ENCODE measurements at places on chromosomes 5 and 9.
A peak's percentile ranks its signal among the peaks of the same experiment; 100 is the strongest.

DNA sequence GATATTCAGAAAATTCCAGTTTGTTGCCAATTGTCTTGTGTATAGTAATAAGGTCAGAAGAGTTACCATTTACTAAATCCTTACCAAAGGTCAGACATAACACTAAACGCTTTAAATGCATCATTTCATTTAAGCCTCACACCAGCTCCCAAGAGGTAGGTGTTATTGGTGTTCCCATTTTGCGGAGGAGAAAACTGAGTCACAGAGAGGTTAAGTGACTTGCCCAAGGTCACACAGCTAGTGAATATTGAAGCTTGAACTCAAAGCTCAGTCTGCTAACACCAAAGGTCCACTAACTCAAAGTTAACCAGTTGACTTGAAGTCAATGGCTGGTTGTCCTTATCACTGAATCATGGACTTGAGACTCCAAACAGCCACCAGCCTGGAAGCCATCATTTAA, 40.8 kb upstream of the NTNG2 start:
- no peak for DNase-seq

DNA sequence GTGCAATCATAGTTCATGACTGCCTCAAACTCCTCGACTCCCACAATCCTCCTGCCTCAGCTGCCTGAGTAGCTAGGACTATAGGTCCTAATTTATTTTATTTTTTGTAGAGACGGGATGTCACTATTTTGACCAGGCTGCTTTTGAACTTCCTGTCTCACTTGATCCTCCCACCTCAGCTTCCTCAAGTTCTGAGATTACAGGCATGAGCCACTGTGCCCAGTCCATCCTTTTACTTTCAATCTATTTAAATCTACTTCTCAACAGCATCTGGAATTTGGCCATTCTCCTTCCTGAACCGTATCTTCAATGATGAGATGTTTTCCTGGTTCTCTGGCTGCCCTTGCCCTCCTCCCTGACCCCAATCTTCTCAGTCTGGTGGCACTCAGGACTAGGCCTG, 12.2 kb upstream of the GRIN1 start:
- no peak for DNase-seq

- DNase-seq: no peak
These were observed 67.9 kb downstream of the IQGAP2 start for GRCh38 chr5:76470976-76471375.

DNA sequence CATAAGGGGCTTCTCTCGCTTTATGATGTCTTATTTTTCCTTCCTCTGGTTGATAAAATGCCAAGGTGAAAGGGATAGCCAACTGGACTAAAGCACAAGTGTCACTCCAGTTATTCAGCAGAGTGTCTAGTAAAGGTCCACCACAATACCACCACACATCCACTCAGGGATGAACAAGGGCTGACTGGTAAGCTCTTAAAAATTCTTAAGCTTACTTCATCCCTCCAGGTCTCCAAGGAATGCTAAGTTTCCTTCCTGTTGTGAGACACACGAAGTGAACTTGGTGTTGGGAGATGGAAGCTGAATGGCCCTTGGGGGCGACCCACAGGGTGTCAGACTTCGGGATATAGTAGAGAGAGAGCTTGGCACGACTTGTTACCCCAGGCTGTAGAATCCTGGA, 3.2 kb upstream of the HMGCS1 start:
- DNase-seq: no peak

GRCh38 chr5:132873119-132873929, at the start of gene LEAP2:
Gene LEAP2, plus strand, starts transcription at chr5:132873668. Its CDS starts 27 bp downstream, at chr5:132873695.
- DNase-seq: no peak

GRCh38 chr9:111965566-111966019, 69.0 kb downstream of the UGCG start:
- DNase-seq: no peak

GRCh38 chr5:133873449-133873848, 95.0 kb downstream of the C5orf15 start:
- DNase-seq: no peak

DNA sequence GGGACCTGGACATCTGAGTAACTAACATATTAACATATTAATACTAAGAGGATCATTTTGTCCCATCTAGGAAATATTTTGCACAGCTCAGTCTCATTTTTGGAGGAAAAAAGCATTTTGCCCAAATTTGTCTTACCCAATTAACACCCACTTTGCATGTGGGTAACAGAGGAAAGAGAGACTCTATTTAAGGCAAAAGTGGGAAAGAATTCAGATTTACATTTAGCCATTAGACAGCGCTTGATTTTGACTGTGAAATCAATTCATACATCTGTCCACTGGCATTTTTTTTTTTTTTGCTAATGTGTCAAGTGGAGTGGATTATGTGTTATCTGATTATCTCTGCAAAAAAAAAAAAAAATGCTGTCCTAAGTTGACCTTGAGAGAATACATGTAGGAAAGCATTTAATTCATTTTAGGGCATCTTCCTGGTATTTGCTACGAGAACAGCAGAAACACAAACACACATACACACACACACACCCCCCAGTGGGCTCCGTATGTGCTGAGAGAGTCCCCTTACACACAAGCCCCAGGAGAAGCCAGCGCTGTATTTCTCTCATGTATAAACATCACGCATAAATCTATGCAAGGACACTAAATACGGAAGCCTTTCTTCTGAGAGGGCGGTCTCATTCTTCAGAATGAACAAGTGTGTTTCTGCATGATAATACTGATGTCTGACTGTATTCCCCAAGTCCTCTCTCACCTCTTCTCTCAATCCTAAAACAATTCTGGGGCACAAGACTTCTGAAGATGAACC, 202.0 kb upstream of the KLF9 start:
- no peak for DNase-seq

DNA sequence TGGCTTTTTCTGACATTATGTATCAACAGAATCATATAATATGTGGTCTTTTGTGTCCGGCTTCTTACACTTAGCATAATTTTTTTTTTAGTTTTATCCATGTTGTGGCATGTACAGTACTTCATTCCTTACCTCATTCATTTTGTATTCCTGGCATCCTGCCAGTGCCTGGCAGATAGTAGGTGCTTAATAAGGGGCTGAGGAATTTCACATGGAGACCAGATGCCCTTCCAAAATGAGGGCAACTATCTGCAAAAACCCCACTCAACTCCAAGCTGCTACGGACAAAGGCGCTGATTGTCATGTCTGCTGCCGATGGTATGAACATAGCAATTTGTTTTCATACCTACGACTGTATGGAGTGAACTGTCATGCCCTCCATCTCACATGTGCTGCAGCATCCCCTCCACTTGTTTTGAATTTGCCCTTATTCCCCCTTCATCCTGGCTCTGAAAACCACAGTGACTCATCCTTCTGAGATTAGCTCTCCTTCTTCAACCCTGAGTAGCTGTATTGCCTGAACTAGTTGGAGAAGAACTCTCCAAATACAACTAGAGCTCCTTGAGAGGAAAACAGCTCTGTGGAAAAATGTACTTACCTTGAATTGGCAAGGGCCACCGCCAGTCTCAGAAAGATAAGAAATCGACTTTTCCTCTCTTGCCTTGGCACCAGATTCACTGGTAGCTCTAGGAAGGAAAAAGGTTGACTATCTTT, 41.3 kb upstream of the FOXE1 start:
- no peak for DNase-seq

GRCh38 chr5:53552561-53552960, 7.9 kb upstream of the NDUFS4 start:
- no peak for DNase-seq

- DNase-seq: no peak
These were observed 7.4 kb downstream of the BRD3OS start for GRCh38 chr9:134032456-134033222.

DNA sequence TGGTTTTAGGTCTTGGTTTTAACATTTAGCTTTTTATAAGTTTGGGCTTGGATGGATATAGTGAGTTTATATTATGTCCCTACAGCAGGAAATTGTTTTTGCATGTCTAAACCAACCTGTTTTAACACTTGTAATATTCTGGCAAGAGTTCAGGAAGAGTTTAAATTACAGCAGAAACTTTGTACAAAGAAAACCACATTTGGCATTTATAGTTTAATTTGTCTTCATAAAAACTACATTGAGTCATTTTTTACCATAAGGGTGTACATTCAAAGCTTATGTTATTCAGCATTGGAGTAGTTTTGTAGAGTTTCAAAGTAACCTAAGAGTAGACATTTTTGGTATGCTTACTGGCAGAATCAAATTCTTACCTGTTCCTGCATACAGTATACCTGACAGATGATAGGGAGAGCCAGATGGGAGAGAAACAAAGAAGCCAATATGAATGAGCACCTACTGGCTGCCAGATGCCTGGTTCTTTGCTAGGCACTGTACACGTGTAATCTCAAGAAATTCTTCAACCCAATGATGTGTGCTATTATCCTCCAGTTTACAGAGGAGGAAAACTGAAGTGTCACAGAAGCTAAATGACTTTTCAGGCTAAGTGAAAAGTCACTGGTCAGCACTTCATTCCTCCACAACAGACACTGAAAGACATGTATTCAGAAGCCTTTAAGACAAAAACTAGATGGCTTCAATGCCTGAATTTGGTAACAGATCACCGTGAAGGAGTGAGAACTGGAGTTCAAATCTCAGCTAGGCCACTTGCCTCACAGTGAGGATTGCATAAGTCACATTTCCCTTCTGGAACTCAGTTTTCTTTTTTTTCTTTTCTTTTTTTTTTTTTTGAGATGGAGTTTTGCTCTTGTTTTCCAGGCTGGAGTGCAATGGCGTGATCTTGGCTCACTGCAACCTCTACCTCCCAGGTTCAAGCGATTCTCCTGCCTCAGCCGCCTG, 25.9 kb upstream of the ECM2 start:
- no peak for DNase-seq

GRCh38 chr5:53041071-53041692, 52.0 kb downstream of the ITGA2 start:
- no peak for DNase-seq

GRCh38 chr9:89400403-89401116, 82.3 kb downstream of the SECISBP2 start:
- DNase-seq: no peak

DNA sequence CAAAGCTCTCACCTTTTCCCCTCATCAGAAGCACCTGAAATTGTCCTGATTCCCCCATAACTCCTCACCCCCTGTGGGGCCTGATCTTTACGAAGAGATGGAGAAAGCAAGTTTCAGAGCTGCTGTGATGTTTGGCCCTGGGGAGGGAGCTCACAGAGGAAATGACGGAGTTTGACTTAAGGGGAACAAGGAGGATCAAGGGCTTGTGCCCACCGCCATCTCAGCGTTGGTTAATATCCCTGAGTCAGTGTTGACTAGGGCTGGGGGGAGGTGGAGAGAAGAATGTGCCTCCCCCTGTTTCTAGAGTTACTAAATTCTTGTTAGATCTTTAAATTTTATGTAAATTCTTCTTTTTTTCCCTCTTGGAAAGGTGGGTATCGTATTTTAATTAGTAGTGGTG, 27.8 kb downstream of the FGF18 start:
- DNase-seq: no peak

- no peak for DNase-seq
These were observed 396.5 kb downstream of the ANXA1 start for GRCh38 chr9:73548201-73548600.

GRCh38 chr5:75236322-75237316, at the start of gene ANKRD31:
Gene ANKRD31, minus strand, starts transcription at chr5:75236878. Its CDS starts 192 bp downstream, at chr5:75236686.
- peak; percentile 86 for DNase-seq

- DNase-seq: no peak
These were observed 85.1 kb downstream of the YIPF5 start for GRCh38 chr5:144085381-144085780.

GRCh38 chr5:177405805-177406204, 3.6 kb downstream of the F12 start:
- no peak for DNase-seq

DNA sequence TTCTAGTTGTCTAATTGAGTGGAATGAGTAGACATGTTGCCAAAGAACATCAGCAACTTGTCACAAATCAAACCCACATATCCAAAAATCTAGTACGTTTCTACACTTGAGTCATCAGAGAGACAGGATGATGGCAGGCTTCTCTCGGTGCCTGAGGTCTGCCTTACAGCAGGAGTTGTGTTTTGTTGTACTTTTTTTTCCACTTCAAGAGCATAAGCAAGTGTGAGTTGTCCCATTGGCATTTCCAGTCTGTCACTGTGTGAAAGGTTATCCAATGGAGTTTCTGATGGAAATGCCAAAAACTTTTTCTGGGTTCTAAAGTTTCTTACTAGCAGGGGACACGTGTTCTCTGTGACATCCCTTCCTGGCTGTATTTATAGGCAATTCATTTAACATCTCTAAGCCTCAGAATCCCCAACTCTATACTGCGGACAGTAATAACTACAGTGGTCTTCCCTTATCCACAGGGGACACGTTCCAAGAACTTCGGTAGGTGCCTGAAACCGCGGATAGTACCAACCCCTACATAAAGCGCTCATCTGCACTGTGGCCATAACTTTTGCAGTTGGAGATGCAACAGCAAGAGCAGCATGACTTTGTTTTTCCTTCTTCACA, 246.5 kb downstream of the SYK start:
- no peak for DNase-seq

- no peak for DNase-seq
These were observed 95.8 kb upstream of the KLF9 start for GRCh38 chr9:70510157-70510770.

GRCh38 chr9:110936237-110936636, 102.0 kb downstream of the LPAR1 start:
- no peak for DNase-seq

DNA sequence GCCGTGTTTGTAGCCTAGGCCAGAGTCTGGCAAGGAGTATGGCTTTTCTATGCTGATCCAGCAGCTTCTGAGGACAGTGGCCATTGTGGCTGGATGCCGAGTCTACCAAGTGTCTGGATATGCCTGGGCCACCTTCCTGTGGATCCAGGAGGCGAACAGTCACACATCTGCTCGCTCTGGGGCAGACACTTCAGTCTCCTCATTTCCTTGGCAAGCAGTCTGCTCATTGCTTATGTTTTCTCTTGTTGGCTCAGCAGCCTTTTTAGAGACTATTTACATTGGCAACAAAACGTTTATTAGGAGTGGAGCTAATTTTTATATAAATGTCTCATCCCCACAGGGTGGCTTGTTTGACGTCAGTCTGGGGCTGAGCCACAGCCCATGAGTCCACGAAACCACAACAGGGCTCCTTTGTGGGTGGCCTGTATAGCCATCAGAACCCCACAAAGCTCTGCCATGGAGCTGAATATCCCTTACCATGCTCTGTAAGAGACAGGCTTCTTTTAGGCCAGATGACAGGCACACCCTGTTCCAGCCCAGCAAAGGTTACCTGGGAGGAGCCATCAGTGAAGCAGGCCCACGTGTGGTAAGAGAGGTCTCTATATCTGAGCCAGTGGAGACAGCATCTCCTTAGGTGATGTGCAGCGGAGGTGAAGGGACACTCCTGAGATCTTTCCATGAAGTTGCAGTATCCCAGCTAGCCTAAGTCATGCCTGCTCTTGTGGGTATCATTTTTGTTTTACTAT, 221.7 kb downstream of the DIRAS2 start:
- no peak for DNase-seq
